ENCODE measurements at places on chromosomes 2 and 18. TPM values are rescaled to one million over a fixed set of nuclear protein-coding genes. Genes with fewer than 3 reads are reported as not detected.

Gene CYBRD1
- 34.8 TPM for total RNA-seq

Gene TNP1
- not detected for total RNA-seq

Gene MAPRE3
- total RNA-seq: 0.61 TPM

Gene CNRIP1
- not detected for total RNA-seq

Gene HOXD10
- total RNA-seq: not detected

Gene RSAD2
- total RNA-seq: 0.87 TPM

Gene POTEI
- total RNA-seq: 0.11 TPM

Gene NT5DC4
- total RNA-seq: 0.85 TPM

Gene NRP2
- 1.2 TPM for total RNA-seq

DNA sequence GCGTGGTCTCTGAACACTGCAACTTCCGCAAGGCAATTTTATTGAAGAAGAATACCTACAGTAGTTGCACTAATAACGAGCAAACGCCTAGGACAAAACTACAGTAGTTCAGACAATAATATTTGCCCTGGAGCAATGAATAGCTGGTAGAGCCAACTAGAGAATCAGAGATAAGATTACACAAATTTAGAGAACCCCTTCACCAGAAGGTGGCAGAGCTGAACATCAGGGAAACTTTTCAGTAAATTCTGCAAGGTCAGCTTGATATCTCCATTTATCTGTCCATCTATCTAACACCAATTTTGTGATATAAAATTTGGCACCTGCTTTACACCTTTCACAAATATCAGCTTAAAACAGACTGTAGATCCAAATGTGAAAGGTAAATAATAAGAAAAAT, 43.8 kb downstream of the CDH19 start:
- no peak for DNase-seq

GRCh38 chr2:43292851-43293743, 66.7 kb upstream of the ZFP36L2 start:
- no peak for DNase-seq

GRCh38 chr2:27664154-27664574, 475 bp downstream of the SLC4A1AP start:
- DNase-seq: no peak

DNA sequence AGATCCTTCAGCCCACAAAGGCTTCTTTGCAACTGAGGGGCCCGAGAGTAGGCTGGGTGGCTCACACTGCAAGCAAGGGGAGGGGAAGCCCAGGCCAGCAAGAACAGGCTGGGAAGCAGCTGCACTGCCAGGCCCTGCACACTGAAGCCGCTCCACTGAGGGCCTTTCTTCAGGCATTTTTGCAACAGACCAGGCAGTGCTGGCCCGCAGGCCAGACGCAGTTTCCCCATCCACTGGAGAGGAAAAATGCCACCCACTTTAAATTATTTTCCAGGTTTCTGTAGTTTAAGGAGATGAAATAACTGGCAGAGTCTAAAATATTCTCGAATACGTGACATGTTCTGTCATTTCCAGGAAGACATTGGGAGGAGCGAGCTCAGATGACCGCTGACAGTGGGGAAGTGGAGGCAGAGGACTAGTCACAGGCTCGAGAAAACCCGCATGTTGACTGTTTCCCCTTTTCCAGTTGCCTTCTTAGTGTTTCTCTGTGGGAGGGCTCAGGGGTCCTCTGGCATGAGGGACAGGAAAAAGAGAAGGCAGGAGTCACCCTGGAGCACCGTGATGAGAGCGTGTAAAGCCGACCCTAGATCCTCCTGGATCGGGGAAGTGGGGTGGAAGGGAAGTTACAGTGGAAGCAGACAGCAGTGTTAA, 53.3 kb upstream of the B3GNT7 start:
- DNase-seq: no peak

DNA sequence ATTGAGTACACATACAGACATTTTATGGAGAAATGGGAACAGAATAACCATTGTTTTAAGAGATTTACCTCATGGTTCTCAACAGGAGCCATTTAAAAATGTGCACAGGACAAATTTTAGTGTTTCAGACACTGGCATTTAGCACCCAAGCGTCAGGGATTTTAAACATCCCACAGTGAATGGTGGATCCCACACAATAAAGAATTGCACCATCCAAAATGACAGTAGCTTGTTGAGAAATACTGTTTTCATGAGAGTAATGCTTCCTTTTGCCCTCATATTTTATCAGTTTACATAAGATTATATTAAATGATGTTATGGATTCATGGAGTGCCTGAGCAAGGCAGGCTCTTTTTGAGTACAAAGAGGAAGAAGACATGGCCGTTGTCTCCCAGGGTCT, 54.0 kb downstream of the MFSD6 start:
- DNase-seq: no peak

DNA sequence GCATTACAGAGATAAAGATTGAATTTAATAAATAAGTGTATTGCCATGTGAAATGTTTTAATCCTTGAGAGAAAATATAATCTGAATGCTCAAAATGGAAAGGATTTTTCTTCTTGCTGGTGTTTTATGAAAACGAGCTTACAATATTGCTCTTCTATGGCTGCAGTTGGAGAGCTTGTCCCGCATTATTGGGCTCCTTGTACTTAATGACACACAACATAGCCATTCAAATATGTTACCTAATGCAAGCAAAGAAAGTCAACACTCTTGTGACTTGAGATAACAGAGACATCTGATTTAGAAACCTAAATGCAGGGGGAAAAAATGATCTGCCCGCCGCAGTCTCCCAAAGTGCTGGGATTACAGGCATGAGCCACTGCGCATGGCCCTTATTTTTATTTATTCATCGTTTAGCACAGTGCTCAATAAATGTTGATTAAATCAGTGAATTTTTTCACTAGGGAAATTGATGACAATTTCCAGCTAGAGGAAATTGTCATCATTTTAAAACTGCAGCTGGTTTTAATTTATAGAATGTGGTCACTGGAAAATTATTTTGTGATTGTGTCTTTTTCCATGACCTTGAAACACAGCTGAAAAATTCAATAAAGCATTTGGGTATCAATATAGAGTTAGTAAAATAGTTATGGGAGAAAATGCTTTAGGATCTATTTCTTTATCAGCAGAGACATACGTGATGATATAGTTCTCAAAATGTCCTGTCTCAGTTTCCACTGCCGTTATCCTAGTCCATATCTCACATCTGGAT, 2.4 kb upstream of the PRKD3 start:
- DNase-seq: no peak

DNA sequence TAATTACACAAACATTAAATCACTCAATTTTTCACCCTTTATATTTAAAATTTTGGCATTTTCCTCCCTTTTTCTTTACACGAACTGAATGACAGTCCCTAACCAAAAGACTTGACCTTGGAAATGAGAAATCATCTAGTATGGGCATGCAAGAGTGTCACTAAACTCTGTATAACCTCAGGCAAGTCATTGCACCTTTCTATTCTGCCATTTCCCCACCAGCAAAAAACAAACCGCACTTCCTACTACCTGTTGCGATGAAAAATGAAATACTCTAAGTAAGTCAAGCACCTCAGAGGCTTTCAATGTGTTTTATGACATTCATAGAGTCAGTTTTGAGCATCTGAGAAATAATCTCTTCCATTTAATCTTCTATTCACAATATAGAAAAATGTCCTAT, 44.1 kb downstream of the ANKRD44 start:
- DNase-seq: no peak

GRCh38 chr2:157169889-157170288, 87.6 kb upstream of the GALNT5 start:
- no peak for DNase-seq

GRCh38 chr18:42828881-42829280, 286.6 kb downstream of the RIT2 start:
- DNase-seq: no peak

GRCh38 chr2:16263241-16263890, 323.0 kb downstream of the MYCN start:
- no peak for DNase-seq

GRCh38 chr2:179817181-179817841, 44.1 kb downstream of the ZNF385B start:
- DNase-seq: no peak

DNA sequence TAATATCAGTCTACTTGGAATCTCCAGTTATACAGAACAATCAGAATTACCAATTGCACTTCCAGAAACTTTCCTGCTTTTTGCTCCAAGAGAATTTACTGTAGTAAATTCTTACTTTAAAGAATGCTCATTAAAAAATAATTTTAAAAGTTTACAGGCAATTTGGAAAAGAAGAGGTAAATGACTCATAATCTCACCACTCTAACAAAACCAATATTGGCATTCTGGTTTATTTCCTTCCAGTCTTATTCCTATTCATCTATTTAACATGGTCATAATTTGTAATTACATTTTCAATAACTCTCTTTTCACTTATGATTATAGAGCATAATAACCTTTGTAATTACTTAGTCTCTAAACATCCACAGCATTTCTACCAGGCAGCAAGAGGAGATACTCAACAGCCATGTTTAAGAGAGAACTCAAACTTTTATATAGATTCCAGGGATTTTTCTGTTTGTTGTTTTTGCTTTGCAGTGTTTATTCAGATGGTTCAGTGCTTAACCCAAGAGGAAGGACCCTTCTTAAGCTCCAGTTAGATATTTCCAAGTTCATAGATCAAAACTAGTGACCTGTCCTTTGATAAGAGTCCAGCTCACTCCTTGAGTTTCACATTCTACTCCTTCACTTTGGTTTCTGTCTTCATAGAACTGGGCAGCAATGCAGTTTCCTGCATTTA, 464.7 kb downstream of the TXNL1 start:
- no peak for DNase-seq

GRCh38 chr2:45380131-45380836, 230.8 kb downstream of the SRBD1 start:
- no peak for DNase-seq

- DNase-seq: no peak
These were observed 56.9 kb downstream of the E2F6 start for GRCh38 chr2:11408959-11409571.

DNA sequence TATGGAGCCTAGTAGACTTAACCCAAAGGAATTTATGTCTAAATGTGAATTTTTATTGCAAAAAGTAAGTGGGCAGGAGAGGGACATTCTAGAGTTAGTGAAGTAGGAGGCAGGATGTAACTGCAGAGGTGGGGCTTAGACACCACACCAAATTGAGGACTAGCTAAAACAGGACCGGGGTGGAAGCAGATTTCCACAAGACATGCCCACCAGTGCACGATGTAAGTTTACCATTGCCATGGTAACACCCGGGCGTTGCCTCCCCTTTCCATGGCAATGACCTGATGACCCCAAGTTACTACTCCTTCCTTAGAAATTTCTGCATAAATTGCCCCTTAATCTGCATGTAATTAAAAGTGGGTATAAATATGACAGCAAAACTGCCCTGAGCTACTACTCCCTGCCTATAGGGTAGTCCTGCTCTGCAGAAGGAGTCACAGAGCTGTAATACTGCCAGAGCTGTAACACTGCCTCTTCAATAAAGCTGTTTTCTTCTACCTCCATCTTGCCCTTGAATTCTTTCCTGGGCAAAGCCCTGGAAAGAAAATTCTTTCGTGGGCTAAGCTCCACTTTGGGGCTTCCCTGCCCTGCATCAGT, 509.7 kb downstream of the ERBB4 start:
- DNase-seq: no peak

DNA sequence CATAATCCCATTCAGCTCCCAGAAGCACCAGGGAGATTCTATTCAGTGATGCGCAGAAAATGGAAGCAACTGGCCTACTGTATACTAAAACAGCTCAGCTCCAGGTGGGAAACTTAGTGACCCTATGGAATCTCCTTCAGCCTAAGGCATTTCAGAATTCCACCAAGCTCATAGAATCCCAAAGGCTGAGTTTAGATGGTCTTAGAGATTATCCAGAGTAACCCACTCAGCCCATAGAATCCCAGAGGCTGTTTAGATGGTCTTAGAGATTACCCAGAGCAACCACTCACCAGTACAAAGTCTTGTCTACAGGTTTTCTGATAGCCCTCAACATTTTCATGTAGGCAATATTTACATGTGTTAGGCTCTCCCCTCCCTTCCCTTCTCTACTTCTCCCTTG, 232.0 kb upstream of the SLC14A2 start:
- no peak for DNase-seq

- DNase-seq: no peak
These were observed 307.8 kb downstream of the EPHA4 start for GRCh38 chr2:221264318-221264717.

DNA sequence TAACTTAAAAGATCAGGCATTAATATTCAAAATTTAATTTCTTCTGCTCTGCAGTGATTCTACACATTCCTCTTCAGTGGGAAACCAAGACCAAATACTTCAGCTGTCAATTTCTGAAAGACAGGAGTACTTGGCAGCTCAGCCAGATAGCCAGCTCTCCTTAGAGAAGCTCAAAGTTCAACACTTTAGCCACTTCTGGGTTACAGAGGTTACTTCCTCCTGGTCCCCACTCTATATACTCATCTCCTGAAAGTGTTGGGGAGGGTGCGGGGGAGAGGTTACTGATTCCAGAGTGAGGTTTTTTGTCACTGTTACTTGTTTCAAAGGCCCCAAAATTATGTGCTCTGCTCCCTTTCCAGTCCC, 4.1 kb downstream of the CYTIP start:
- DNase-seq: no peak

DNA sequence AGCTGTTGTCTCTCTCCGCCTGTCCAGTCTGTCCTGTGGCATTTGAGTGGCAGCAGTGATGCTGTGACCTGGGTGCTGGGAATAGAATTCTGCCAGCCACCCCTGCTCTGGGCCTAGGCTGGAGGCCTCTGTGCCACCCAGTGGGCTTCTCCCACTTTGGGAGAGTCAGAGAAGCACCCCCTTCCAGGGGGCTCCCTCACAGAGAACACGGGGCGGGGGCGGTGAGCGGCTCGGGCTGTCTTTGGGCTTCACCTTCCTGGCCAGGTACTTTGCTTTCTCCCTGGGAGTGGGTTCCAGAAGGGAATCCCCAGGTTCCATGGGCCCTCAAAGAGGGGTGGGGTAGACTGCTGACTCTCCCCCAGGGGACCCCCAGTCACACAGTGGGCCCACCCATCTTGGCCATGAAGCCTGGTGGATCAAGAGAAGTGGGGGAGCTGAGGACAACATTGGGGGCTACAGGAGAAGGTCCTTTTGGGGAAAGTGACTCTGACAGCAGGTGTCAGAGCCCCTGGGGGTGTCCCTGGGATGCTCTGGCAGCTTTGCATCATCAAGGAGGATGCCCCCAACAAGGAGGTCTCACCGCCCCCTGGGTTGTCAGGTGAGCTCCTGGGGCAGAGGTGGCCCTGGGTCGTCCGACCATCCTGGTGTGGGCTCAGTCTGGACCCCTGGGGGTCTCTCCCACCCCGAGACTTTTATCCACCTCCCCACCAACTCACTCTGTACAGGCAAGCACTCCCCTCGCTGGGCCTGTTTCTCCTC, 18.8 kb upstream of the BOK start:
- DNase-seq: no peak

GRCh38 chr18:38923540-38923939, 1357.9 kb upstream of the CELF4 start:
- DNase-seq: no peak

- no peak for DNase-seq
These were observed 36.1 kb upstream of the NDUFV2 start for GRCh38 chr18:9066358-9066757.

- no peak for DNase-seq
These were observed 1.5 kb upstream of the EPHA4 start for GRCh38 chr2:221573430-221574230.

- no peak for DNase-seq
These were observed 8.2 kb downstream of the KCNJ3 start for GRCh38 chr2:154706660-154707059.

GRCh38 chr18:75142677-75143076, 66.3 kb downstream of the PTGR3 start:
- DNase-seq: no peak

Measured in GM12878 (cell line).